ENCODE measurements at places on chromosomes 16 and 17.
A peak's percentile ranks its signal among the peaks of the same experiment; 100 is the strongest.

- peak; percentile 87 for DNase-seq
Observed at GRCh38 chr16:85086347-85087291, 25.7 kb downstream of the CIBAR2 start.

DNA sequence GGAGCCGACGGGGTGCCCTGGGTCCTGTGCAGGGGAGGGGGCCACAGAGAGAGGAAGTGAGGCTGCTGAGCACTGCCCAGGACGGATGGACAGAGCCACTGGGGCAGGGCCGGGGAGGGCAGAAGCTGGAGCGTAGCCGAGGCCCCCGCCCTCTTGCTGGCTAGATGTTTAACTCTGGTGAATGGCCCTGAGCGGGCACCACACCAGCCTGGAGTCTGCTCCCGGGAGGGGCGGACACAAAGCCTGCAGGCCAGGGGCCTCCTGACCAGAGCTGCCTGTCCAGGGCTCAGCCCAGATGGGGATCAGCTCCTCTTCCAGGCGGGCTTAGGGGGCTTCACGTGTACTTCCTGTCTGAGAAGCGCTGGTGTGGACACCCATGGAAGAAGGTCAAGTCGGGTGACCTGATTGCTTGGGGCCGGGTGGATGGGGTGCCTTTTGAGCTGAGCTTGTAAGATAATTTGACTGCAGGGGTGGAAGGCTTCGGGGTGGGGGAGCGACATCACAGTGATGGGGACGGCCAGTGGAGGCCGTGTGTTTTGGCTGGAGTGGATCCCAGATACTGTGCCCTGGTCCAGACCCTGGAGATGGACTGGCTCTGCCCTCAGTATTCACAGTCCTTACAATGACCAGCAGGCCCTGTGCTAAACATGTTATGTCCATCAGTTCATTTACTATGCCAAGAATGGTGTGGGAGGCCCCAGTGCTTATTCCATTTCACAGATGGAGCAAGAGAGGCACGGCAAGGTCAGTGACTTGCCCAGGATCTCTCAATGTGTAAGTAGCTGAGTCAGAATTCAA lies 33.7 kb upstream of the CIBAR2 start:
- DNase-seq = peak; percentile 5

GRCh38 chr16:13959626-13960025 lies 39.7 kb downstream of the ERCC4 start:
- DNase-seq = no peak

- DNase-seq = no peak
Observed at GRCh38 chr17:72788950-72789585, 303.4 kb downstream of the SLC39A11 start.

DNA sequence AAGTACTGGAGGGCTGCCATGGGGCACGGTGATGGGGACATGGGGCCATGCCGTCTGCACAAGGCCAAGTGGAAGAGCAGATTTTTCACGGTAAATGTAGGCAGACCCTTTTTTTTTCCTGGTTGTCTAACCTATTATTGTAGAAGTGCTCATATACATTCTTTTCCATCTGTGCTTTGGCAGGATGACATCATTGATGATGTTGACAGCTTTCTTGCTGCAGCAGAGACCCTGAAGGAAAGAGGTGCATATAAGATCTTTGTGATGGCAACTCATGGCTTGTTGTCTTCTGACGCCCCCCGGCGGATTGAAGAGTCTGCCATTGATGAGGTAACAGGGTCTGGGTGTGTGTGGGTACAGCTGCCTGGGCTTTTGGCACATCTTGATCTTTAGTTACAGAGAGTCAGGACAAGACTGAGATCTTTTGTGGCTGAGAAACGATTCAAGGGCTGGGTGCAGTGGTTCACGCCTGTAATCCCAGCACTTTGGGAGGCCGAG lies 23.3 kb upstream of the SLC5A10 start:
- no peak for DNase-seq

DNA sequence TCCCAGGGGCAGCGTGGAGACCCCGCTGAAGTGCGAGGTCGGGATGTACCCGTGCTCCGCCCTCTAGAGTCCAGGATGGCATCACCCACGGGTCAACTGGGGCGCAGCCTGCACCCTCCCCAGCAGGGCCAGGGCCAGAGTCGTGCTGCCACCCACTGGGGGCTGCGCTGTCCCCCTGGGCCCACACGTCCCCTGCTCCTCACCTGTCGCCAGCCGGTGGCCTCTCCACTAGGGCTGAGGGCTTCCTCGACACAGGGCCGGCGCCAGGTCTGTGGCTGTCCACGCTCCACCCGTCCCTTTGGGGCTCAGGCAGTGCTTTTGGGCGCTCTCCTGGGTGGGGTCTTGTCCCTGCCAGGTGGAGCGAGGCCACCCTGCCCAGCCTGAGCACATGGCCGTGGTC lies 11.6 kb upstream of the PRR35 start:
- no peak for DNase-seq

DNA sequence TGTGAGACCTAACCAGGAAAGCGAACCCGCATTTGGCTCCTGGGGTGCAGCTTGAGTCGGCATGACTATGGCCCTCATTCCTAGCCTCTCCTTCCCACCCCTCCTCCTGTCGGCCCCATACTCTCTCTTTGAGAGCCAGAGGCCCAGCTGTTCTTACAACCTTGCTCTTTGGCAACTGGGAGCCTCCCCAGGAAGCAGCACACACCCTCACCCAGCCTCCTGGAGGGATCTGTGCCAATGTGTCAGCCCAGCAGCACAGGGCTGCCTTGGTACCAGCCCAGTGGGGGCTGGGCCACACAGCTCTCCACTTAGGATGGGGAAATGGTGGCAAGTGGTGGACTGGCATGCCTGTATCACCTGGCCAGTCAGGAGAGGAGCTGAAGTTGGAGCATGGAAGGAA lies 70.3 kb upstream of the LGALS9 start:
- peak; percentile 50 for DNase-seq

All from stomach (tissue), 19 donors.